Peyer's patch (tissue), 4 donors: ENCODE measurements at places on chromosomes 2 and 18. TPM values are rescaled to one million over a fixed set of nuclear protein-coding genes. Genes with fewer than 3 reads are reported as not detected.

GRCh38 chr2:102582845-102583244 lies 36.5 kb upstream of the SLC9A2 start:
- H3K36me3 ChIP-seq: no peaks in the 10 kb centered on the region
- no peak overlapping the region for H3K4me3 ChIP-seq
- no peak overlapping the region for H3K27ac ChIP-seq
- no peaks in the 10 kb centered on the region for H3K27me3 ChIP-seq

DNA sequence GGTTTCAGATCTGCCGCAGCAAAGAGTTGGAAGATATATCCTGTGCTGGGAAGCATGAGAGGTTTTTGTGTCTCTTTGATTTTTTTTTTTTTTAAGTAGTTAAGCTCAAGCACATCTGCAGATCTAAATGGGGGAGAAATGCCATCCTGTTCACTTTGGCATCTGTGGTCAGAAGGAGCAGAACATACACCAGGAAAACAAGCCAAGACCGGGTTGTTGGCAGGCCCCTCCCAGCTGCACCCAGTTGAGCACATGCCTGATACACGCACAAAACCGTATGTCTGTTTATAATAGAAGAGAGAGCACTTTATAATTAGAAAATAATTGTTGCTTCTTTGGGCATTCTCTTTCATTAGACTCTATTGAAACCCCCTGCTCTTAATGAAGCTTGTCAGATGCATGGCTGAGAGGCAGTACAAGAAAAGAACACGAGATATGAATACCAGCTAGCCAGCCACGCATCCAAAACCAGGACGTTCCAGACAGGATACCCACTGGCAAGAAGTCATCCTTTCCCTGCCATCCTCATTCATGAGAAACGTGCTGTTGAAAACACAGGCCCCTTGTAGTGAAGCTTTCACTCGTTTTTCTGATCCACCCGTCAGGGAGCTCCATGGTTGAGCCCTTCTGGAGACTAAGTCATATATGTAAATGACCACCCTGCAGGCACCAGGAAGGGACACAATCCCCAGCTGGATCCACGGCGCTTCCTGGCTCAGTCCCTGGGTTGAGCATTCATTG lies 152.2 kb downstream of the ALPK2 start:
- no peak overlapping the region for H3K4me3 ChIP-seq
- DNase-seq: no peak
- no peaks in the 10 kb centered on the region for H3K36me3 ChIP-seq
- H3K27me3 ChIP-seq: no peaks in the 10 kb centered on the region

ACTG2 gene
- total RNA-seq: 41.2 TPM

DNA sequence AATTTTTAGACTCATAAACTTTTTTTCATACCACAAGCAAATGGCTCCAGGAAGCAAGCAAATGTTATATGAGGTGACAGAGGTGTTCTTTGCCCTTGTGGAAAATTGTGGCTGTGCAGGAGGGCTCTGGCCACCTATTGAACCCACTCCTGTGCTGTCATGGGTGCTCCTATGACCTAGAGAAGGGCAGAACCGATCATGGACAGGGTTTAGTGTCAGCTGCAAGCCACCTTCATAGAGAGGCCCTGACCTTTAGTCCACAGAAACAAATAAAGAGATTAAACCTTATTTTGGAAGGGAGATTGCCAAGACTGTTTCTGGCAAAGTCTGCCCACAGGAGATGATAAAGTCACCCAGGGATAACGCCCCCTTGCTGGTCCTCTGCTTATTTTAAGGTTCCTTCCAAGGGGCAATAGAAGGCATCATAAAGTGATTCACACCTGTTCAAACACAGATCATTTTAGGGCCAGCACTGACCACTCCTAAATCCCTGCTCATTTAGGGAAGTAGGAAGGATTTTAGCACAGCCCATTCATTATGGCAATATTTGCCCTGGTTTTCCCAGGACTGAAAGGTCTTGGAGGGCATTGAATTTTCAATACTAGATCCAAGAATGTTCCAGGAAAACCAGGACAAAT lies 26.1 kb upstream of the STAT4 start:
- no peaks in the 10 kb centered on the region for H3K4me1 ChIP-seq
- H3K4me3 ChIP-seq: no peak overlapping the region
- no peaks in the 10 kb centered on the region for H3K36me3 ChIP-seq
- H3K27ac ChIP-seq: no peak overlapping the region

GRCh38 chr2:5851410-5851809 lies 159.2 kb downstream of the SOX11 start:
- H3K4me3 ChIP-seq: no peak overlapping the region
- no peak overlapping the region for H3K27ac ChIP-seq
- no peak for DNase-seq
